ENCODE measurements at places on chromosomes 7 and 10.
A peak's percentile ranks its signal among the peaks of the same experiment; 100 is the strongest.

GRCh38 chr7:95592570-95592969 lies 3.7 kb downstream of the PDK4 start:
- no peak for DNase-seq

DNA sequence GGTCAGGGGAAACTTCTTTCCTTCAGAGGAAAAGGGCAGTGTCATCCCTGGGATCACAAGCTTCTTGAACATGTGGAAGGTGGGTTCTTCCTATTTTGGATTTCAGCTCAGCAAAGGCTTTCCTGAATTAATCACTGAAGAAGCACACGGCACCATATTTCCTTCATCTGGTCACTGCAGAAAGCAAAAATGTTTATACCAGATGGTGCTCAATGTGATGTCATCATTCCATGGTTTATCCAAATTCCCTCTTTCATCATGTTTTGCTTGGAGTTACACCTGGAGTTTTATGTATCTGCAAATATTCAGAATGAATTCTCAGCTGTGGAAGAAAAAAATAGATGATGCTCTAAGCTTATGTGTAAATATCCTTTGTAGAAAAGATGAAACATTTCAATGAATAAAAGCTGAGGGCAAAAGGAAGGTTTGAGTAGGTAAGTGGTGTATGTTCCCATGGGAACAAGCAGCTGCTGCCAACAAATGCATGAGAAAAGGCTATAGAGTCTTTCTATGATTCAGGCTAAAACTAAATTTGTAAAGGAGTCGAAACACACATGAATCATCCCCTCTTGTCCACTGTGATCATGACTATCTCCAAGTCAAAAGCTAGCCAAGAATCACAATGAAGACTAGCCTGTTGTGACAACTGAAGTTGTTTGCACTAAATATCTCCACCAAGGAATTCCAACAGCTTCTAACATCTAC lies 26.9 kb upstream of the BPGM start:
- DNase-seq: no peak

DNA sequence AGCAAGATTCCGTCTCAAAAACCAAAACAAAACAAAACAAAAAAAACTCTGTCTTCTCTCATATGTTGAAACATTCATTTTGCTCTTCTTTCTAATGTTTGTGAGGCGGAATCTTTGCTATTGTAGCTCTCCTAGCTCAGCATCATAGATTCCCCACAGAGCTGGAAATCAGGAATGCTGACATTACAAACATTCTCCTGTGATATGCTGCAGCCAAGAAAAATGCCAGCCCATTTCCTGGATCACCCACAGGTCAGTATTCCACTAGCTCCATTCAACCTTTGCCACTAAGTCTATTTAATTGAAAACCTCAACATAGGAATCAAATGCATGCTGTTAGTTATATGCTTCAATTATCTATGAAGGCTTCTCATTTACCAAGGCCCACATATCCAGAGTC lies 186.3 kb downstream of the IPMK start:
- DNase-seq: no peak

- no peak for DNase-seq
These were observed 94.6 kb upstream of the FAM180A start for GRCh38 chr7:135843214-135843613.

DNA sequence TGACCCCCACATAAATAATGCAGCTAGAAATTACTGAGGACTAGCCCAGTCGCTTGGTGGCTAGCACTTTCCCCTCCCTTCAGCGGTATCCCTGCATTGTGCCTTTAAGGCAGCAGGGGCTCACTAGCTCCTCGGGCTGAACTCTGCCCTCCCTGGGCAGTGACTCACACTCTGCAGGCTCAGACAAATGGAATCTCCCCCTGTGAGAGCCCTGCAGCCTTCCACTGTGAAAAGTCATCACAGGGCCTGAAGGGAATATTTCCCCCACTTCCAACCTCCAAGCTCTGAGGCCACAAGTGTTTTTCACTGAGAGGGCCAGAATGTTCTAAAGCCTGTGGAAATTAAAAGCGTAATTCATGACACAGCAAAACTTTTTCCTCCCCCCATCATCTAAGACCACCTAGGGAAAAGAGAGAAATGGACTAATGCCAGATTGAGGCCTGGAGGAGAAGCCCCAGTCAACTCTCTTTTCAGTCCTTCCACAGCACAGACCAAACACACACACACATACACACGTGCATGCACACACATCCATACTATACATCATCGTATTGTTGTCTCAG lies 93.6 kb upstream of the COL1A2 start:
- DNase-seq: peak; percentile 79

DNA sequence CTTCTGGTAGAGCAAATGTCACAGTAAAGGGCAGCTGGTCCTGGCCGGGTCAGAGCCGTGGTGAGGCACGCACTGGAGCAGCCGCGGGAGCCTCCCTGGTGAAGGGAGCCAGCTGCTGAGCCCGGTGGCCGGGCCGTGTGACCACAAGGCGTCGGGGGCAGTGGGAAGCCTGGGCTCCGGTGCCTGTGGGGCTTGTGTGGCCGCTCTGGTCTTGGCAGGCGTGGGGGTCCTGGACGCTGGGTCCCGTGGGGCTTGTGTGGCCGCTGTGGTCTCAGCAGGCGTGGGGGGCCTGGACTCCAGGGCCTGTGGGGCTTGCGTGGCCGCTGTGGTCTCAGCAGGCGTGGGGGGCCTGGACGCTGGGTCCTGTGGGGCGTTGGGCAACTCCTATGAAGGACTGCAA lies 57.2 kb downstream of the NKX6-2 start:
- no peak for DNase-seq

DNA sequence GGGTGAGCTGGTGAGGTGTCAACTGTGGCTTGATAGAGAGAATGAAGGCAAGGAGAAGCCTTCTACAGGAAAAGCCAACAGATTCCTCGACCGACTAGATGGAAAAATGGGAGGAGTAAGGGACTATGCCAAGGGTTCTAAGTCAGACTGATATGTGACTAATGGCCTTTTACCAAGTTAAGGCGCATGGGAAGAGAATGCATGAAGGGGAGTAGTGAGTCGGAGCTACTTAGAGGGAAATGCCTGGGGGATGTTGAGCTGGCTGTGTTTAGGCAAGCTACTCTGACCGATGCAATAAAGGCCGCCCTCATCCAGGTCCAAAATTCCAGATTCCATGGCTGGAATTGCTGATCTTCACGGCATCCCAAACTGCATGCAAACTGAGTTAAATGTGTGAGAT lies 48.2 kb downstream of the APBB1IP start:
- DNase-seq: no peak

GRCh38 chr7:138951953-138952352 lies 29.2 kb downstream of the KIAA1549 start:
- DNase-seq: no peak

GRCh38 chr10:42951486-42952251 lies 125.2 kb upstream of the RET start:
- DNase-seq: peak; percentile 75

GRCh38 chr10:98077223-98077622 lies 46.8 kb upstream of the CRTAC1 start:
- no peak for DNase-seq

DNA sequence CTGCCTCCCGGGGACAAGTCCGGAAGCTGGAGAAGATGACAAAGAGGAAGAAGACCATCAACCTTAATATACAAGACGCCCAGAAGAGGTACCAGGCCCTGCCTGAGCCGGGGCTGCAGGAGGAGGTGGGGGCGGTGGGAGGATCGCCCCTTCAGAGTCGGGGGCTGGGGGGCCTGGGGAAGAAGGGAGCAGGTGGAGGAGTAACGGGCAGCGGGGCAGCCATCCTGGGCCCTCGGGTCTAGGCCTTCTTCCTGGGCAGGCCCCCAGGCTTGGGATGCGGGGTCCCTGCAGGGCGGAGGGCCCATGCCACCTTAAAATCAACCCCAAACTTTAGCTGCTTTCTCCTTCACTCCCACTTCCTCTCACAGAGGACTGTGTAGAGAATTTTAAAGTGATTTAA lies 523 bp downstream of the ANKRD30A start:
- DNase-seq: no peak

DNA sequence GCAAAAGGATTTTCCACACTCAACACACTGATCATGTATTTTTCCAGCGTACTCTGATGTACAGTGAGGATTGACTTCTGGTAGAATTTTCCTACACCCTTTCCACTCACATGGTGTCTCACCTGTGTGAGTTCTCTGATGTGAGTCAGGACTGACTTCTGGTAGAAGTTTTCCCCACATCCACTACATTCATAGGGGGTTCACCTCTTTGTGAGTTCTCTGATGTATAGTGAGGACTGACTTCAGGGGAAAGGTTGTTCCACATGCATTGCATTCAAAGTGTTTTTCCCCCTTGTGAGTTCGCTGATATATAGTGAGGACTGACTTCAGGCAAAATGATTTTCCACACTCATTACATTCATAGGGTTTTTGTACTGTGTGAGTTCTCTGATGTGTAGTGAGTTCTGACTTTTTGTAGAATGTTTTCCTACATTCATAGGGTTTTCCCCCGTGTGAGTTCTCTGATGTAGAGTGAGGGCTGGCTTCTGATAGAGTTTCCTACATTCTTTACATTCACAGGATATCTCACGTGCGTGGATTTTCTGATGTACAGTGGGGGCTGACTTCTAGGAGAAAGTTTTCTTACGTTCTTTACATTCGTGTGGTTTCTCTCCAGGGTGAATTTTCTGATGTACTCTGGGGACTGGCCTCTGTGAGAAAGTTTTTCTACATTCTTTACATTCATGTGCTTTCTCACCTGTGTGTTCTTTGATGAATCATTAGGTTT lies 146.5 kb downstream of the GLRX3 start:
- no peak for DNase-seq

- DNase-seq: no peak
These were observed 9.2 kb downstream of the CREM start for GRCh38 chr10:35135861-35136260.

DNA sequence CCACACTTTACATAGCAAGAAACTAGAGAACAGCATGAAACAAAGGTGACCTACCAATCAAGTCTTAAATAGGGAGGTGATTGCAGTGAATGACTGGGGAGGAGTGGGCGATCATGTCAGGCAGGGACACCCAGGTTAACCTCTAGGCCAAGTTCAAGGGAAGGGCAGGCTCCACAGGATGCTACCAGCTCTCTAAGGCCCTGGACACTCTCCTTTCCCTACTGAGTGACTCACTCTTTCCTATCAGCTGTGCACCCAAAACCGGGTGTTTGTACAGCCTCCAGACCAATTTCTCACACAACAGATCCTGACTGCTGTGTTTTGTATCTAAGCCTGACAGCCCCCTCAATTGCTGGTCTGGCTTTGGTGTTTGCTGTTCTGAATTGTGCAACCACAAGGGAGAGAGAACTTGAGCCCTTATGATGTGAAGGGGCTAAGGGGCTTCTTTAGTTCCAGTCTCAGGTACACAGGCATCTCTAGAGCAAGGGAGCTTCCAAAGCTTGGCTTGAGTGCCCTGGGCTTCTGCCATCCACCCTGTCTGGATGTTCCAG lies 107.8 kb downstream of the TBXAS1 start:
- DNase-seq: no peak

GRCh38 chr7:34165927-34166550 lies 260.7 kb downstream of the BMPER start:
- DNase-seq: no peak

- no peak for DNase-seq
These were observed 169.3 kb downstream of the FAM107B start for GRCh38 chr10:14605231-14605925.

Data from cardiac septum (tissue), 1 donor.